ENCODE measurements at places on chromosomes 2 and 18. TPM values are rescaled to one million over a fixed set of nuclear protein-coding genes. Genes with fewer than 3 reads are reported as not detected.
A peak's percentile ranks its signal among the peaks of the same experiment; 100 is the strongest.

GRCh38 chr2:170505631-170506275 is 209.4 kb upstream of the SP5 start:
- DNase-seq, result no peak

DNA sequence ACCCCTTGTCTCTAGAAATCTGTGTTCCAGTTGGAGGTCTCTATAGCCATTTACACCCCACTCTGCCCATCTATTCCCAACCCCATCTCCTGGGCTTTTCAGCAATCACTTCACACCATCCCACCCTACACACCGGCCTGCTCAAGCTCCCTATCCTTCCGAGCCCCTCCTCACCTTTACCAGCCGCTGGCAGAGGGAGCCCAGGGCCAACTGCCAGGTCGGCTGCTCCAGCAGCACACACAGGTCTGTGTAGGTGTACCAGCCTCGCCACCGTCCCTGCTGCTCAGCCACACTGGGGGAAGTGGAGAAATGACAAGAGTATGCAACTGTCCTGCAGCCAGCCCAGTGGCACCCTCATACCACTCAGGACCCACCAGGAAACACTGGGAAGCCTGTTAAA is 3.3 kb upstream of the SLC23A3 start:
- DNase-seq, result no peak

GRCh38 chr18:67411116-67411515 is 105.4 kb downstream of the DSEL start:
- DNase-seq, result no peak

DNA sequence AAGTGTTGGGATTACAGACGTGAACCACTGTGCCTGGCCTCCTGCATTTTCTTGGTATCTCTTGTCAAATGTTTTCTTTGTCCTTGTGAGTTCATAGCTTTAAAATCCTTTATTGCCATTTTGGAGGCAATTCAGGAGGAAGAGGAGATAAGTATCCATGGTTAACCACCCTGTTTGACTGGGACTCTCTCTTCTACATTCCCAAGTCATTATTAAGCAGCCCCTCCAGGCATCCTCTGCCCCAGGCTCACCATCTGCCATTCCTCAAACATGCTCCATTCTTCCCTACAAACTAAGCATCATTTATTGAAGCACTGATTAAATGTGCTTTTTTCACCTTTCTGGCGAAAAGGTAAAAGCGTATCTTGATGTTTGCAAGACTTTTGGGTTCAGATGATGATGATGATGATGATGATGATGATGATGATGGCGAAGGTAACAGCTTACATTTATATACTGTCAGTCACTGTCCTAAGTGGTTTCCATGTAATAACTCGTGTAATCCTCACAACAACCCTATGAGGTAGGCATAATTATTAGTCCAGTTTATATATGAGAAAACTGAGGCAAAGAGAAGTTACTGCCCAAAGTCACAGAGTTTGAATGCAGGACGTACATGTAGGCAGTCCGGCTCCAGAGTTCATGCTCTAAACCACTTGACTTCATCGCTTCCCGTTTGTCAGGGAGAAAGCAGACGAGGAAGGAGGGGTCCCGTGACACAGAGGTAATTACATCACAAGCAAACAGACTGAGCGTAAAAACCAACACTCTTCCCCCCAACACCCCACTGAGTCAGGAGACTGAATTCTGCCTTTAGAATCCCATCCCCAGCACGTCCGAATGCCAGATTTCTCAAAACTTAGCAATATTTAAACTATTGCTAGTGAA is 69.7 kb upstream of the ACKR3 start:
- no peak for DNase-seq

- no peak for DNase-seq
These were observed 15.5 kb downstream of the SLC25A12 start for GRCh38 chr2:171878481-171878993.

GRCh38 chr2:208570066-208570465 is 163.5 kb downstream of the PTH2R start:
- DNase-seq, result no peak

GRCh38 chr2:225367482-225367881 is 32.0 kb upstream of the NYAP2 start:
- no peak for DNase-seq

DNA sequence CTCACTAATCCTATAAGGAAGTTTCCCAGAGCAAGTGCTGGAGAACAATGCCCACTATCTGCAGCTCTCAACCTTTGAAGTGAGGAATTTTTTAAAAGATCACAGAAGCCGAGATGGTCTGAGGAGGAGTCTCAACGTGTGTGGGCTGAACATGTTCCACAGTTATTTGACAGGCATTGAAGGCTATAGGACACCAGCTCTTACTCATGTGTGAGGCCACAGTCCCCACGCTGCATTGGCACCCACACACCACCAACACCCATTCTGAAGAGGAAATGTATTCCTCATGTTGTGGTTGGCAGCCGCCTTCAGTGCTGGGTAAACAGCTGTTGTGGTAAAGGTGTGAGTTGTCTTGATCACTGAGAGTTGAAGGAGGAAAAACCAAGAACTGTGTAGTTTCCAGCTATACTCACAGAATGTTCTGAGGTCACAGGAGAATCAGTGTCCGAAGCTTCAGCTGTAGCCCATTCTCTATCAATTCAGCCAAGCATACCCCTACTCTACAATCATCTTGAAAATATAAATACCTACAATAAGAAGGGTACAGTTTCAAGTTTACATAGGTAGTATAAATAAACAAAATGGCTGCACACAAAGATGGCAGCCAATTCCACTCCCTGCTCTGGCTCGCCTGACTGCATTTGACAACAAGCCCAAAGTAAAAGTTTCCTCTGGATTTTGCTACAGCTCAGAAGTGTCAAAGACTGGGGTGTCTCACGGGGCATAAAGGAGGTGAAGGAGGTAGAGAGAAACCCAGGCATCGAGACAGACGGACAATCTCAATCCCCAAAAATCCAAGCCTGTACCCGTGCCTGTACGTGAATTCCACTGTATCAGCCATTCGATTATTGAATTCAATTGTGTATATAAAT is 12.1 kb downstream of the CD226 start:
- no peak for DNase-seq

DNA sequence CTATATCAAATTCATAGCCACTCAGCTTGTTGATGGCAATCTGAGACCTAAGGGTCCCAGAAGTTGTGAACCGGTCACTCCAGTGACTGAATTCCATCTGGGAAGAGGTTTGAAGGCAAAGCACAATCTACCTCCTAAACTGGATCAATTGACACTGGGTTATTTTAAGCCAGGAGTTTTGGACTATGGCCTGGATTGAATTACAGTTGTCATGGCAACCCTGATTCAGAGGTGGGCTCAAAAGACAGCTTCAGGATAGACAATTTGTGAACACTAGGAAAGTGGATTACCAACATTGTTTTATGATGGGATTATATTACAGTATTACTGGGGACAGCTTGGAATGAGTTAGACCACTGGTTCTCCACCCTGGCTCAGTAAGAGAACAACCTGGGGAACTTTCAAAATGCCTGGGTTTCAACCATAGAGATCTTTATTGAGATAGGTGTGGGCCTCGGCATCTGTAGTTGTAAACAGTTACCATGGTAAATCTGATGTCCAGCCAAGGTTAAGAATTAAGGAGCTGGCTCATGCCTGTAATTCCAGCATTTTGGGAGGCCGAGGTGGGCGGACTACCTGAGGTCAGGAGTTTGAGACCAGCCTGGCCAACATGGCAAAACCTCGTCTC is 58.8 kb downstream of the MFSD6 start:
- DNase-seq, result no peak

DNA sequence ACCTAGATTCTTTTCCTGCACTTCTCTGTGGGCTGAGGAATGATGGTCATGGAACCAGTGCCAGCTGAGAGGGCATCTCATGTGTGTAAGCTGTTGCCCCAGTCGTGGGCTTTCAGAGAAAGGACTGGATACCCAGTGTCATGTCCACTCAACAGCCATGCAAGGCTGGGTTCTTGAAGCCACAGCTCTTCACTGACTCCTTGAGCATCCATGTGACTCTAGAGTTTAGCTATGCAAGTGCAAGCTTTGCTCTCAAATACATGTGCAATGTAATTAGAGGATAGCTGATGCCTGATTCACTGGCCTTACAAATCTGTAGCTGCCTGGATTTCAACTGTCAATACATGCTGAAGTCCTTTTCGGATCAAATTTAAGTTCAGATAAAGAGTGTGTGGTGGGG is 46.8 kb upstream of the EML6 start:
- DNase-seq, result no peak

DNA sequence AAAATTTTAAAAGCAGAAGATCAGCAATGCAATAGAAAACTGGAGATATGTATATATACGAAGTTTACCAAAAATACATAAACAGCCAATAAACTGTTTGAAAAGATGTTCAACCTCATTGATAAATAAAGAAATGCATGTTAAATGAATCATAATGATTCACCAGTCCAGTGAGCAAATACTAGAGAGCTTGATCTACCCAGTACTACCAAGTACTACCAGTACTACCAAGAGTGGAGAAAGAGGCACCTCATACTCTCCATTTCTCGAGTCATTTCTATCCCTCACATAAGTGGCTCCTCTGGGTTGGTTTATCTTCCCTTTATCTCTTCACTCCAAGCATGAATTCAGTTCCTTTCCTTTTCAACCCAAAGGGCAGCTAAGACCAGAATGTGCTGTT is 138.9 kb downstream of the MREG start:
- no peak for DNase-seq

GRCh38 chr2:75577280-75577679 is 16.5 kb upstream of the EVA1A start:
- no peak for DNase-seq

- DNase-seq, result peak; percentile 63
These were observed 31.1 kb upstream of the GMCL1 start for GRCh38 chr2:69798290-69798908.

DNA sequence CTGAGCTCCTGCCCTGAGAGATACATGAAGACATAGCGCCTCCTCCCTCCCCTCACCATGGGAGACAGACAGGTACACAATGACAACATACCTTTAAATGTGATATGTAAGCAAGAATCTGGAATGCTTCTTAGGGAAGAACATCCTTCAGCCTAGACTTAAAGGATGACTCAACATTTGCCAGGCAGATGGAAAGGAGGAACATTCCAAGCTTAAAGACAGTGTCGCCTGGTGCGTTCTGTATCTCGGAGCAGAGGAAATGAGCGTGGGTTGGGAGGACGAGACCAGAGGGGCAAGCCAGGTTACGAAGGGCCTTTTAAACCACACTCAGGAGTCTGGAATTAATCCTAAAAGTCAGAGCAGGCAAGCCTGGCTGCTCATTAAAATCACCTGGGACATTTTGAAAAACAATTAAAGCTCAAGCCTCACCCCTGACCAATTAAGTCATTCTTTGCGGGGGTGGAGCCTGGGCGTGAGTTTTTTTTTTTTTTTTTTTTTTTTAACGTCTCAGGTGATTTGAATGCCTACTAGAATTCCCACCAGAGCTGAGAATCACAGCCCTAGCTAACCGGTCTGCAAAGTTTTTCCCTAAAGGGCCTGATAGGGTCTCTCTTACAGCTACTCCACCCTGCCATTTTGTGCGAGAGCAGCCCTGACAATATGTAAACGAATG is 131.2 kb upstream of the SEC11C start:
- DNase-seq, result no peak

GRCh38 chr18:50749945-50750344 is 69.9 kb downstream of the MRO start:
- no peak for DNase-seq

DNA sequence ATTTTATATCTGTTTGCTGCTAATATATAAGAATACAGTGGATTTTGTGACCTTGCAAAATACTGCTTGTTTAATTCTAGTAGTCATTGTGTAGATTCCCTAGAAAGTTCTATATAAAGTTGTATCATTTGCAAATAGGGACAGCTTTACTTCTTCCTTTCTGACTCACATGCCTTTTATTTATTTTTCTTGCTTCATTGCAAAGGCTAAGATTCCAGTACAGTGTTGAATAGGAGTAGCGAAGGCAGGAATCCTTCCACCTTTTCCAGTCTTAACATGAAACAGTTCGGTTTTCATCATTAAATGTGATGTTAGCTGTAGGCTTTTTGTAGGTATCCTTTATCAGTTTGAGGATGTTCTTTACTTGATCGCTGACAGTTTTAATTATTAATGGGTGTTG is 58.1 kb downstream of the DGKD start:
- no peak for DNase-seq

DNA sequence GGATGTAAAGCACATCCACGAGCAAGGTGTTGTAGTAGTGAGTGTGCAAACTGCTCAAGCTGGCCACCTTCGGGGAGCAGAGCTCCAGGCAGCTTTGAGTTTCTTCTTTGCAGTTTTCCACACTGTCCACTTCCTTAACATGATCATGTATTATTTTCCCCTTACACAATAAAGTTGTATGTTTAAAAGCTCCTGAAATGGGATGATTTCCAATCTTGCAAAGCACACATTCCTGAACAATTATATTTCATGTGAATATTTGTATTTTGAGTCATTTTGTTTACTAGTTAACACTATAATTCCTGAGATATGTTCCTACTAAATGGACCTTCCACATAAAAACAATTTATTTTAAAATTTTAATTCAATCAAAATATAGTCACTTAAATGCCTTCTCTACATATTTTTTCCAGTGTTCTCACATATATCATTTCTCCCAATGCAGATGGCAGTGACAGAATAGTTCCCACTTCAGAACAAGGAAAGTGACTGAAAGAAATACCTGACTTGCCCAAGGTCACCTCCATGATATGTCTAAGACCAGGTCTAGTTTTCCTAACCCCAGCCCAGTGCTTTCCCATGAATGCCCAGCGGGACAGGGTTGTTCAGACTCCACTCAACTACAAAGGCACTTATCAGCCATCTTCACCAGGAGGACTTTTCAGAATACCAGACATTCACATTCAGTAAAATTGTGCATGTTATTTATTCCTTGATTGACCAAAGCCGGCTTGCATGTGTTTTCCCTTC is 5.5 kb downstream of the CYB5A start:
- no peak for DNase-seq

- no peak for DNase-seq
These were observed 6.1 kb upstream of the GMPPA start for GRCh38 chr2:219492575-219492974.

PROC gene
- 0.25 TPM for total RNA-seq

KCNS3 gene
- total RNA-seq, result 3.1 TPM

PDCD1 gene
- total RNA-seq, result not detected

C2orf81 gene
- total RNA-seq, result 8.8 TPM

MYCN gene
- total RNA-seq, result 69.1 TPM

ANKRD36 gene
- 40.9 TPM for total RNA-seq

OSBPL1A gene
- 39.7 TPM for total RNA-seq

LONRF2 gene
- 13.7 TPM for total RNA-seq

PRLH gene
- not detected for total RNA-seq

CNTNAP5 gene
- 0.29 TPM for total RNA-seq
